Muscle of leg (tissue), 16 donors: ENCODE measurements at places on chromosomes 7 and 10. TPM values are rescaled to one million over a fixed set of nuclear protein-coding genes. Genes with fewer than 3 reads are reported as not detected.
A peak's percentile ranks its signal among the peaks of the same experiment; 100 is the strongest.

- no peak for DNase-seq
Measured at GRCh38 chr10:36416513-36416912, 708.9 kb upstream of the ANKRD30A start.

DNA sequence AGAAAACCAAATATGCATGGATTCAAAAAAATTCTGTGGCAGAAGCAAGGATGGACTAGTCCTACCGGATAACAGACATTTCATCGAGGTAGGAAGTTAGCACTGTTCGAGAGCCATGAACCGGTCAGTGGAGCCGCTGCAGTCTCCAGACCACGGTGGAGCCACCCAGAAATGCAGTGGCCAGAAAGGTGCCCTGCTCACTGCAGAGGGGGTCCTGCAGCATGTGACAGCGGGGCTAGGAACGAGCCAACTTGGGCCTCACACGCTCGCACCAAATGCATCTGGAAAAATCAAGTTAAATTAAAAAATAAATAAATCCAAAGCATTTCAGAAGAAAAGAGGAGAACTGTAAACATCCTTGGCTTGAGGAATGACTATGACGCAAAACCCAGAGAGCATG, 13.1 kb upstream of the CFAP46 start:
- no peak for DNase-seq

DNA sequence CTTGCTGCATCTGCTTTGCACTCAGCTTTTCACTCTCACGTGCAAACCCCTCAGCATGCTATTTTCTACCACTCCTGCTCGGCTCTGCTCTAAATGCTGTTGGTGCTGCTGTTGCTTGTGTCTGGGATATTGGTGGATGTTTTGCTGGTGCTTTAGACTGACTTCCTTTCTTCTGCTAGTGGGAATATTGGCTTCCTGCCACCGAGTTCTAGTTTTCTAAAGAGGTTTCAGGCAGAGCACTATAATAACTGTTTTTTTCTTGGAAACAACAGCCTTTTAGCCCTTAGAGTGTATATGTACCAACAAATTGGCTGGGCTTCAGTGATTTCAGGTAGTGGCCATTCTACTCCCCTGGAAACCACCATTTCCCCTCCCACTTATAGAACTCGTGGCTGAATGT, 27.8 kb downstream of the TMEM236 start:
- peak; percentile 52 for DNase-seq

- no peak for DNase-seq
Measured at GRCh38 chr10:61923210-61923949, 21.9 kb downstream of the ARID5B start.

DNA sequence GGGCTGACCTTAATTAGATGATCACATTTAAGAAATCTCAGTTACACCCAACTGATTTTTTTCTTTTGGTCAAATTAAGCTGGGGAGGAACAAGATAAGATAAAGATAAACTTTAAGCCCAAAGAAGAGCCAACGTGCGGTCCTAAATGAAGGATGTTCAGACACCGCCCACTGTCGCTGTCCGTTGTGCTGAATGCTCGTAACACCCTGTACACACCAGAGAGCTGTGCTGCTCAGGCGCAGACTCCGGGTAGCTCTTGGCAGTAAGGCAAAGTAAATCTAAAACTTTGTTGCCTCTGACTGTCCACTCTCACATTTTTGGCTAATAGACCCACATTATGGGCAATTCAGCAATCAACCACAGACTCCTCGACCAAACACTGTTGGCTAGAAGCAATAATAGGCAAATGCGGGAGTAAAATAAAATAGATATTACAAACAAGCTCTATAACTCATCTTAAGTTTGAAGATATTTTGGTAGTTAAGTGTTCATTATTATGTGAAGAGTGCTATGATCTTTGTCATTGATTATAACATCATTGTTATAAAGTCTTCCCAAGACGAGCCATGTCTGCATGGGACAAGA, 57.1 kb downstream of the PLPP4 start:
- peak; percentile 73 for DNase-seq

GRCh38 chr7:47278043-47278442, 303.9 kb downstream of the TNS3 start:
- no peak for DNase-seq

The TBL2 gene
- 37.5 TPM for total RNA-seq

The FAM25A gene
- total RNA-seq = not detected
